ENCODE measurements at places on chromosomes 12 and 14. TPM values are rescaled to one million over a fixed set of nuclear protein-coding genes. Genes with fewer than 3 reads are reported as not detected.

DNA sequence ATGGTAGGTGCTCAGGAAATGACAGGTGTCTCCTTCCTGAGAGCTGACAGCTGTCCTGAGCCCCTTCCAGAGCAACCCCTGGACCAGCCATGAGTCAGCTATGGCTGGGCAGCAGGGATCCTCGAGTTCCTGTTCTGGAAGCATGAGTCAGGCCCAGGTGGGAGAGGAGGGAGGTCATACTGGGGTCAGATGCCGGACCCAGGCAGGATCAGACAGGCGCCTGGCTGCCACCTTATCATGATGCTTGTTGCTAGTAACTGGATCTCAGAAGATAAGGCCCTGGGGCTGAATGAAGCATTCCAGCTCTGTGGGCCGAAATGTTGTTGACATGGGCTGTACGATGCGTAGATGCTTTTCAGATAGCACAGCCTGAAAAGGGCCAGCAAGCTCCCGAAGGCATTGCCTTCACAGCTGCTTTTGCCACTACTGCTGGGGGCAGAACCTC is 17.4 kb upstream of the KRT7 start:
- no peaks in the 10 kb centered on the region for H3K27me3 ChIP-seq
- no peak overlapping the region for H3K27ac ChIP-seq
- peaks cover 12% of the 10 kb centered on the region for H3K4me1 ChIP-seq
- no peak overlapping the region for H3K4me3 ChIP-seq

The LALBA gene
- not detected for total RNA-seq

The NFE2 gene
- total RNA-seq, result 3.0 TPM

DNA sequence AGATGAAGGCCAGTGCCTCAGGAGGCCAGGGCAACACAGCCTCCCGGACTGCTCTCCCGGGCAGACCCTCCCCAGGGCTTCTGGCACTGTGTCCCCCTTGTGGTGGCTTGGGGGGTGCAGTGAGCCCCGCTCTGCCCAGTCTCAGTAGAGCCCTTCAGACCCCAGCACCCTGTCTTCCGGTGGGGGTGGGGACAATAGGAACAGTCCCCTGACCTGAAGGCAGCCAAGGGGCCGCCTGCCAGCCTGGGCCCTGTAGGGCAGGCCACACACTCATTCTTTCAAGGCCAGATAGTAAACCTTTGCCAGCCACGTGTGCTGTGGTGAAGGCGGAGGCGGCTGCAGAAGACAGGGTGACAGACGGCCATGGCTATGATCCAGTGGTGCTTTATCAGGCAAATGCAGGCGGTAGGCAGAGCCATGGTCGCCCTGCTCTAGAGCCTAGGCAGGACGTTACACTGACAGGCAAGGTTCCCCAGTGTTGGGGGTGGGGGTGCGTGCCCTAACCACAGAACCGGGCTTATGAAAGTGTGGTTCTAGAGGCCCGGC is 15.0 kb downstream of the ZFYVE21 start:
- no peak overlapping the region for H3K4me3 ChIP-seq
- no peaks in the 10 kb centered on the region for H3K27me3 ChIP-seq
- no peak for DNase-seq
- no peak overlapping the region for H3K27ac ChIP-seq
- H3K36me3 ChIP-seq, result peaks cover 20% of the 10 kb centered on the region

GRCh38 chr14:99605299-99605961 is 1.4 kb upstream of the CCDC85C start:
- DNase-seq, result peak; percentile 39
- peak overlapping the region; percentile 85 for H3K4me3 ChIP-seq
- H3K4me1 ChIP-seq, result peaks cover 26% of the 10 kb centered on the region
- H3K27me3 ChIP-seq, result peaks cover 34% of the 10 kb centered on the region

The IQSEC3 gene
- 2.2 TPM for total RNA-seq

DNA sequence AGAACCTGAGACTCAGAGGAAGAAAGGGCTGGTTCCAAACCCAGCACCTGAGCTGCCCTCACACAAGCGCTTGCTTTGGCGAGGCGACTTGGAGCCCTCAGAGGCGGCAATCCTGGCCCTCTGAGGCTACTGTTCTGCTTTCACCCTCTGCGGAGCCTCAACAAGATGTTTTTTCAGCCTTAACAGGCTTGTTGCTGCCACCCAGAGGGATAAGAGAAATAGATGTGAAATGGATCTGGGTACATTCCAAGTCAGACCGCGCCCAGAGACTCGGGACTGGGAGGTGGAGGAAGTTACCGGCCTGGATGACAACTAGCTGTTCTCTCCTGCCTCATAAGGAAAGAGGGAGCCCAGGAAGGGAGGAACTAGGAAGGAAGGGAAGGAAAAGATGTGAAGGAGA is 89.6 kb downstream of the TTC7B start:
- no peak overlapping the region for H3K4me3 ChIP-seq
- peak overlapping the region; percentile 75 for H3K27ac ChIP-seq
- no peaks in the 10 kb centered on the region for H3K27me3 ChIP-seq
- H3K36me3 ChIP-seq, result no peaks in the 10 kb centered on the region
- DNase-seq, result peak; percentile 24

DNA sequence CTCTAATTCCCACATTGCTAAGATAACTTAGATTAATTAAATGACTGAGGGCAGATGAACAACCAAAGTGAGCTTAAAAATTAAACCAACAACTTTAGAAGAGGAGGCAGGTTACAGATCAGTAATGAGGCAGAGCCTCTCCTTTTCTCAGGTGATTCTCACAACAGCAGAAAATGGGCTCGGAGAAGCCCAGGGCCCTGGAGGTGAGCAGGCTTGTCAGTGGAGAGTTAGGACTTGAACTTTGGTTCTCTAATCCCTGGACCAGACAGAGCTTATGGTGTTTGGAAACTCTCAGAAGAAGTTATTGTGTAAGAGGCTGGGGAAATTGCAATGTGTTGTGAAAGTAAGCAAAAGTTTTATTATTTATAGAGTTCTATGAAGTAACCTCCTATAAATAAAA is 2.8 kb downstream of the TRHDE start:
- peaks cover 56% of the 10 kb centered on the region for H3K27me3 ChIP-seq
- no peaks in the 10 kb centered on the region for H3K36me3 ChIP-seq
- H3K27ac ChIP-seq, result no peak overlapping the region
- DNase-seq, result no peak

DNA sequence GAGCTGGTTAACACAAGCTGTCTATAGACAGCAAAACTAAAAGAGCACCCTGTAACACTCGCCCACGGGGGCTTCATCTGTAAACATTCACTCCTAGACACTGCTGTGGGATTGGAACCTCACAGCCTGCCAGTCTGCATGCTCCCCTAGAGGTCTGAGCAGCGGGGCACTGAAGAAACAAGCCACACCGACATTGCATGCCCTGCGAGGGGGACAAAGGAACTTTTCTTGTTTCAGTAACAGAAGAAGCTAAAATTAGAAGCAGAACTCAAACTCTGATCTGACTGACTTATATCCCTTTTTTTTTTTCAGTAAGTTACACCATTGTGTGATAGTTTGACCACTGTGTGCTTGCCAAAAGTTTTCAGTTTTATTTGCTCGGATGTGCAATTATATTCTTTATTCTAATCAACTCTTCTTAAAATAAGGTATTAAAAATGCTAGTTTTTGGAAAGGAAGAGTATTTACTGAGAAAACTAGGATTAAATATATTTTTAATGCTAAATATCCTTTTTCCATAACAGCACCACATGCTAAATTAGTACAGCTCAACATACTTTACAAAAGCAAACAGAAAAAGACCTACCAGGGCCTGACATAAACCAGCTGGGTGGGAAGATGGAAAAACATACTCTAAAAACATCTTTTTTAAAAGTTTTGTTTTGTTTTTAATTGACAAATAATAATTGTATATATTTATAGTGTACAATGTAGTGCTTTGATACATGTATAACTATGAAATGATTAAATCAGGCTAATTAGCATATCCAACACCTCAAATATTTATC is 100.2 kb downstream of the EPS8 start:
- peaks cover 12% of the 10 kb centered on the region for H3K4me1 ChIP-seq
- peak overlapping the region; percentile 66 for H3K27ac ChIP-seq
- H3K4me3 ChIP-seq, result peak overlapping the region; percentile 39
- no peaks in the 10 kb centered on the region for H3K36me3 ChIP-seq
- peak; percentile 18 for DNase-seq

The PAWR gene
- total RNA-seq, result 512 TPM

The EML5 gene
- total RNA-seq, result 1.2 TPM

The ALX1 gene
- 0.25 TPM for total RNA-seq

DNA sequence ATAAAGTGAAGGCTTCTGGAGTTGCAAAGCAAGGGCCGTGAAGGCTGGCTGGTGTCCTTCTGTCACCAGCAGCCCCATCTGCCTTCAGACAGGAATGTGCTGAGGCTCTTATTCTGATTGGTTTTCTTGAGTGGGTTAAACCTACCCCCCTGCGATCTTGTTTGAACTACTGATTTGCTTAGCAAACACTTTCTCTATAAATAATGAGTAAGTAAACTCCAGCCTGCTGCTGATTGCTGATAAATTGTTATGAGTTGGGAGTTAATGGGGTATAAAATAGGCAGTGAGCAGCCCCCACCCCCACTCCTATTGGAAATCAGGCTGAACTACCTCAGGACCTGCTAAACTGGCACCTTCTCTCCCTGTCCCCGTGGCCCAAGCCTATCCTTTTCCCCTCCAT is 146.1 kb upstream of the NOS1 start:
- peaks cover 12% of the 10 kb centered on the region for H3K4me1 ChIP-seq
- H3K36me3 ChIP-seq, result no peaks in the 10 kb centered on the region
- no peaks in the 10 kb centered on the region for H3K27me3 ChIP-seq
- DNase-seq, result no peak
- no peak overlapping the region for H3K27ac ChIP-seq

The AQP2 gene
- total RNA-seq, result not detected

- H3K4me3 ChIP-seq, result no peak overlapping the region
- H3K27ac ChIP-seq, result peak overlapping the region; percentile 89
- peaks cover 81% of the 10 kb centered on the region for H3K36me3 ChIP-seq
- H3K4me1 ChIP-seq, result peaks cover 43% of the 10 kb centered on the region
Measured at GRCh38 chr12:53476769-53477209, 22.5 kb downstream of the MAP3K12 start.

The ACOT6 gene
- 0.13 TPM for total RNA-seq

The SLC24A4 gene
- 0.46 TPM for total RNA-seq

DNA sequence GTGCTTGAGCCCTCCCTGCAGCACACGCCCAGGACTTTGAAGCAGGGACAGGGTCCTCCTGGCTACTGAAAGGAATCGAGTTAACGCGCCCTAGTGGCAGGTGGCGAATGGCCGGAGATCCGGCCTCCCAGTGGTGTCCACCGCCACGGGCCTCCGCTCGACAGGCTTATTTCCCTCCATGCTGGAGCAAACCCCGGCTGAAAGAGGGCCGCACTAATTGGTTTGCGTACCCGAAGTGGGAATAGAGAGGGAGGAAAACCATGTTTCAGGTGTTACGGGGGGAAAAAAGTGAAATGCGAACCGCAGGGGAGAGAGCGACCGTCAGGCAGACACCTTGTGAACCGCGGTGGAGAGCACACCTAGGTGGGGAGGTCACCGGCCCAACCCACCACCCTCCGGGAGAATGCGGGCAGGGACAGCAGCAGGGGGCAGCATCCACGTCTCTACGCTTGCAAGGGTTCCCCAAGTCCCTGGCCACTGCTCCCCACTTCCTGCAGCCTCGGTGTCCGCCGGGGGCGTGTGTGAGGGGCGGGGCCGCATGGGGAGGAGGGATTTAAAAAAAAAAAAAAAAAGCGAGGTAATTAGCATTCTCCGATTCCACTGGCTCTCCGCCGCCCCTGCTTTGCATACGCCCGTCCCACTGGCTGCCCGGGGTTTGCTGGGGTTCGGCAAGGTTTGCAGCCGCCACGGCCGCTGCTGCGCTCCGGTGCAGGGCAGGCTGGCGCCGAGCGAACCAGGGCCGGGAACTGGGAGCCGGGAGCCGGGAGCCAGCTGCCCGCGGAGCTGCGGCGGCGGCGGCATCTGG is 224.6 kb upstream of the CRY1 start:
- peak; percentile 96 for DNase-seq
- peak overlapping the region; percentile 89 for H3K27ac ChIP-seq
- H3K36me3 ChIP-seq, result no peaks in the 10 kb centered on the region
- peaks cover 30% of the 10 kb centered on the region for H3K4me1 ChIP-seq
- peak overlapping the region; percentile 96 for H3K4me3 ChIP-seq
- H3K27me3 ChIP-seq, result peaks cover 78% of the 10 kb centered on the region

DNA sequence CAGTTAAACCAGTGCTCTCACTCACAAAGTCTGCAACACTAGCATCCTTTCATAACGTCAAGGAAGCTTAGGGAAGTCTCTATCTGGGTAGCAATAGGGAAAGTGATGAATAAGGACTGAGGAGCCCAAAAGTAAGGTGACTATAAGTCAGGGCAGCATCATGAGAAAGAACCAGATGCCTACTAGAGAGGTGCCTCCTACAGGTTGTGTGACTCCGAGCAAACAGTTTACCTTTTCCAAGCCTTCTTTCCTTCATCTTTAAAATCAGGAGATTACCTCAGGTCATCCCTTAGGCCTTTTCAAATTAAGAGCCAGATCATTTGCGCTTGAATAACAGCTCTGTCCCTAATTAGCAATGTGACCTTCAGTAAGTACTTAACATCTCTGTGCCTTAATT is 40.2 kb downstream of the RTN1 start:
- H3K27ac ChIP-seq, result no peak overlapping the region
- no peak for DNase-seq
- peaks cover 17% of the 10 kb centered on the region for H3K4me1 ChIP-seq
- no peak overlapping the region for H3K4me3 ChIP-seq

DNA sequence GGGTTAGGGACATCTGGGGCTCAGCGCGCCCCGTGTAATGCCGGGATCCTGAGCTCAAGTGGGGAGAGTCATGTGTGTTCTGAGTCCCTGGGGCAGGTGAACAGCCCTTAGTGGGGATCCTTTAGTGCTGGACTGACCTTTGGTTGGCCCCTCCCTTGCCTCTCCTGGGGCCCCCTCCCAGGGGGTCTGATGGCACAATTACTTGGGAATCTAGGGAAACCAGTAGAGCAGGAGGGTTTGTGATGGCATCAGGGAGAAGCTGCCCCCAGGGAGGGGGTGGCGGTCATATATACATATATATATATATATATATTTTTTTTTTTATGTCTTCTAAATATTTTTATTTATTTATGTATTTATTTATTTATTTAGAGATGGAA is at the start of gene MORN3:
Gene MORN3, minus strand, starts transcription at position 134 of the 380 bp plus-strand sequence. CDS start 171 bp downstream, outside the sequence.
- no peak for DNase-seq
- no peak within 1 kb of the TSS for H3K4me3 ChIP-seq
- H3K36me3 ChIP-seq, result peaks cover 5% of the 10 kb centered on the region
- peaks cover 29% of the 10 kb centered on the region for H3K4me1 ChIP-seq

The KRT72 gene
- 0.11 TPM for total RNA-seq

- DNase-seq, result no peak
- H3K27ac ChIP-seq, result no peak overlapping the region
- no peak overlapping the region for H3K4me3 ChIP-seq
- no peaks in the 10 kb centered on the region for H3K27me3 ChIP-seq
- no peaks in the 10 kb centered on the region for H3K36me3 ChIP-seq
Measured at GRCh38 chr12:92294676-92295440, 149.2 kb upstream of the BTG1 start.

Data from WTC11 (cell line).